Left renal cortex interstitium (tissue), 4 donors: ENCODE measurements at places on chromosomes 12 and 14. TPM values are rescaled to one million over a fixed set of nuclear protein-coding genes. Genes with fewer than 3 reads are reported as not detected.
A peak's percentile ranks its signal among the peaks of the same experiment; 100 is the strongest.

DNA sequence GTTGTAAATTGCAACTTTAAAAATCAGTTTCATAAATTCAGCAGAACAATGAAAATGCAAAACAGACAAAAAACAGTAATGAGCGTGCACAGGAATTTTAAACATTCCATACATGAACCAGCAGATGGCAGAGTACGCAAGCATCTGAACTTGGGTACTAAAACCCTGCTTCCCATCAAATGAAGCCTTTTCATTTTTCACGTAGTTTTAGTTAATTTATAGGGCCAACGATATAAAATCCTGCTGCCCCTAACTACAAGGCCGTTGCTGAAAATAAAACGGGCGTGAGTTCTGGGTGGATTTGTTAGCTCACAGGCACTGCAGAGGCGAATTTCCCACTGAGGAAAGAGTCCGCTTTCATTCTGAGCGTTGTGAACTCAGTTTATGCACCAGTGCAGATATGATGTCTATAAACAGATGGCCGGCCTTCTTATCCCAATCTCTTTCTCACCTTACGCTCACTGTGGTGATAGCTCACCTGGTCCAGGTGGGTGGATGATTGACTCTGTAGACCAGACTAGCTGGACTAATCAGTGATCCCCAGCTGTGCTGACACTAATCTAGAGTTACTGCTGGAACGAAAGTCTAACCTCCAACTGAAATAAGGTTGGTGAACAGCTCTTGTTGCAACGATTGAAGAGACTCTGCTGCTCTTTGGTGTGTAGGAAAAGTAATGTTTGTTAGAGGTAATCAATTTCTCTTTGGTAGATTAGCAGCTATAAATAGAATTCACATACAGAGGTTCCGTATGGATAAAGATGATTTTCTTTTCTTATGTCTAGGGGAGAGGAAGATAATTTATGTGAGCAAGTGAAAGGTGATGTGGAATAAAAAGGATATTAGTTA is 89.2 kb downstream of the PDZRN4 start:
- DNase-seq = no peak

Gene PTHLH
- 1.1 TPM for polyA plus RNA-seq

Gene OR2AP1
- not detected for polyA plus RNA-seq

DNA sequence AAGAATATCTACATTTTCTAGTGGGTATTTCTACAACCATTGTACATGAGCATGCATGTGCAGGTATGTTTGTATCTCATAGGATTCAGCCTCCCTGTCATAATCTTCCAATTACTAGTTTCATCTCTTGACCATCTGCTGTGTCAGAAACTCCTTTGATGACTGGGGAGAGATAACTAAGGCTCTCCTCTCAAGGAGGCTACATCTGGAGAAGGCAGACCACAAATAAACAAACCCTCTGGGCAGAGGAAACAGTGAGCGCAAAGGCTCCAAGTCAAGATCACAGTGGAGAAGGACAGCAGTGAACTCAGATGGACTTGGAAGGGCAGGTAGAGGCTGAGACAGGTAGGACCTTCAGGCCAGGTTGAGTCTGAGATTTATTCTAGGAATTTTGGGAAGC is 166.4 kb downstream of the PELI2 start:
- DNase-seq = no peak

DNA sequence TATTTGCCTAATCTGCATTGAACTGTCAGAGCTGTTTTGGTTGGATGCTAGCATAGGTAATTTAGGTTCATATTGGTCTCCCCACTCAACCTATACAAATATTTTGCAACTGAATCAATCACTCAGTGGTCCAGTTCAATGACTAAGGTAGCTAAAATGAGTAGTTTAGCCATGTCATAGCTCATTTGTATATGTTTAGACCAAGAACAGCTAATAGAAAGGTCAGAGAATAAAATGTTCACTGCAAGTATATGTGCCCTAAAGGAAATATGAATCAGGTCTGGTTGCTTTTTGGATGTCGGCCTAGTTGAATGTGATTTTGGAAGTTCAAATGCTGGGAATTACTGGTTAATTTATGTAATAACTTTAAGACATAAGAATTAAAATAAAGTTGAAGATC is 883.9 kb downstream of the LRFN5 start:
- no peak for DNase-seq

Gene A2ML1
- polyA plus RNA-seq = 0.70 TPM

- no peak for DNase-seq
Observed at GRCh38 chr12:31362759-31363415, 36.9 kb upstream of the SINHCAF start.

GRCh38 chr14:50062438-50063085 is 53.8 kb downstream of the VCPKMT start:
- DNase-seq = no peak

Gene CYP46A1
- polyA plus RNA-seq = 4.4 TPM

DNA sequence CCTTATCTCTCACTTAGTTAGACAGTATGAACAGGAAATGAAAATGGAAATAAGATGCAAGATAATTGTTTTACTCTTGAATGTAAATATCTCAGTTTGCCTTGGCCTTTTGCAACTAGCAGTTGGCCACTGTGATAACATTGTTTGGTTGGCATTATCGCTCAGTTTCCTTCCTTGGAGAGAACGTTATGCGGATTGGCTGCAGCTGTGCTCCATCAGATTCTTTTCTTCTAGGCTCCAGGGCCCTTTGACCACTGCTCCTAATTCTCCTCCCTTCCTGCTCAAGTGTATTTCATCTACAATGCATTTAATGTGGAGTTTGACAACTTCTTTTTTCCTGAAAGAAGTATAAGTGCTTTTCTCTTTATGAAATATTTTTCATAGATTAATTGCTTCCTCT is 284.2 kb downstream of the ADAMTS20 start:
- no peak for DNase-seq

- peak; percentile 67 for DNase-seq
Observed at GRCh38 chr14:65019944-65020566, 33.4 kb downstream of the FNTB start.

- DNase-seq = no peak
Observed at GRCh38 chr14:64218344-64219240, 75.6 kb downstream of the ESR2 start.

- DNase-seq = no peak
Observed at GRCh38 chr12:120118321-120119061, 1.9 kb upstream of the RAB35 start.

Gene KRT83
- polyA plus RNA-seq = not detected

- DNase-seq = no peak
Observed at GRCh38 chr12:71768900-71769299, 14.2 kb downstream of the RAB21 start.

Gene KCNMB4
- 30.2 TPM for polyA plus RNA-seq

Gene KLRD1
- 0.21 TPM for polyA plus RNA-seq

Gene SYNDIG1L
- 0.27 TPM for polyA plus RNA-seq

DNA sequence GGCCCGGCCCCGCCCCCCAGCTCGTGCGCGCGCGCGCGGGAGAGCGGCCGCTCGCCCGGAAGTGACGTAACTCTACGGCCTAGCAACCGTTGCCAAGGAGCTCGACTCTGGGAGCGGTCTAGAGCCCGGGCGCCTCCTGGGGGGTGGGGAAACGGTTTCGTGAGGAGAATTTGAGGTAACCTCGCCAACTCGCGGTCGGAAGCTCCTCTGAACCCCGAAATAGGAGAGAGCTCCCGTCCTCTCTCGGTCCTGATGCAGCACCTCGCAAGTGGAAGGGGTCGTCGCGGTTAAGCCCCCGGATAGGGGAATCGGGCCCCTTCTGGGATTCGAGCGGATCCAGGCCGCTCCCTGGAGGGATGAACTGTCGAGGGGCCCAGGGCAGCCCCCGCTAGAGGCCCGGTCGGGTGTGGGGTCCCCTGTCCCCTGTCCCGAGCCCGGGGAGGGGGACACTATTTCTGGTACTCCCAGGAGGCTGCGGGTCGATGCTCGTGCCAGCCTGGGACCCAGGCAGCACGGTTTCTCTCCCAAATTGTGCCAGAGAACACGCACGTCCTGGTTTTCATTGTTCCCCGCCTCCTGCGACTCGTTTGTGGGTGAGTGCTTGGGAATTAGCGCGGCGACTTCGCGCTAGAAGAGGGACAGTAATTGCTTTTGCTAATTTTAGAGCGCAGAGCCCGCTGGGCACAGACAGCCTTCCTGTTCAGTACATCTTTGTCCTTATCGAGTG is at the start of gene IFT81:
IFT81 (plus strand) TSS at position 89 of the 727 bp plus-strand sequence. CDS start 3,024 bp downstream, outside the sequence.
- DNase-seq = peak; percentile 87

- DNase-seq = no peak
Observed at GRCh38 chr12:27524839-27525753, 1.1 kb downstream of the PPFIBP1 start.

Gene KSR2
- polyA plus RNA-seq = 0.54 TPM

DNA sequence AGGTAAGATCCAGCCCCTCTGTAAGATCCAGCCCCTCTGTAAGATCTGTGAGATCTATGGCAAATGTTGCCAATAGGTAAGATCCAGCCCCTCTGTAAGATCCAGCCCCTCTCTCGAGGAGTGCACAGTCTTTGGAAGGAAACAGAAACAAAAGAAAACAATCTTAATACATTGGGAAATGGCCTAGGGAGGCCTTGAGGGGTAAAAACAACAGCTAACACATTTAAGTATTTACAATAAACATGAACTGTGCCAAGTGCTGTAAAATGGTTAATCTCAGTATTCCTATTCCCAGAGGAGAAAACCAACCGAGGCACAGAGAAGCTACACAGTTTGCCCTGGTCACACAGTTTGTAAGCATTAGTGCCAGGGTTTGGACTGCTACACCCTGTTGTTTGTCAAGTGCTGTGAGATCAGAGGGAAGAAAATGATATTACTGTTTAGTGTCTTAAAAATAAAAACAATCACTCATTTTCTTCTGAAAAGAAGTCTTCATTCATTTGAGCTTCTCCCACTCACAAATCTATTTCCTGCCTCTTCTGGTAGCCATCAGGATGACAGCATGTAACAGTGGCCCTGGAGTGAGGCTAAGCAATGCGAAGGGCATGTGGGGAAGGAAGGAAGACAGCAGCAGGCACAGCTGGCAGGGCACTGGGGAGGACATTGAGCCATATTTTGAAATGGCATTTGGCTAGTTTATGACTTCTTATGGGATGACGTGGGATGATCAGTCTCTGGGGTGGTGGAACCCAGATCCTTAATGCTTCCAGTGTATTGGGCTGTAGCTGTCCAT is 118.7 kb upstream of the PTPRQ start:
- DNase-seq = no peak

GRCh38 chr14:103160321-103161053 is 37.2 kb downstream of the TNFAIP2 start:
- no peak for DNase-seq
